ENCODE measurements at places on chromosomes 2 and 18.

- peak; percentile 22 for DNase-seq
Measured at GRCh38 chr2:192126426-192126825, 68.3 kb downstream of the TMEFF2 start.

DNA sequence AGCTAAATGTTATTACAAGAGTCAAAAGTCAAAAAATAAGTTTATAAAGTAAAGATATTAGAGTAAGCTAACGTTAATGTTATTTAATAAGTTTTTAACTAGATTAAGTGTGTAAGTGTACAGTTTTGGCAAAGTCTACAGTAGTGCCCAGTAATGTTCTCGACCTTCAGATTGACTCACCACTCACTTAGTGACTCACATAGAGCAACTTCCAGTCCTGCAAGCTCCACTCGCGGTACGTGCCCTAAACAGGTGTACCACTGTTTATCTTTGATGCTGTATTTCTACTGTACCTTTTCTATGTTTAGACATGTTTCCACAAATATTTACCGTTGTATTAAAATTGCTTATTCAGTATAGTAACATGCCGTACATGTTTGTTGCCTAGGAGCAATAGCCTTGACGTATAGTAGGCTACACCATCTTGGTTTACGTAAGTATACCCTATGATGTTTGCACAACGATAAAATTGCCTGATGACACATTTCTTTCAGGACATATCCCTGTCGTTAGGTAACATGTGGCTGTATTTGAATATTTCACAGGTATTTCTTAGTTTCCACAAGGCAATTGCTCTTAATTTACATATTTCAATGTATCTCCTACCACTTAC is 1641.9 kb upstream of the PIK3C3 start:
- no peak for DNase-seq

- DNase-seq, result peak; percentile 87
Measured at GRCh38 chr18:59996370-59996966, 96.7 kb downstream of the PMAIP1 start.

DNA sequence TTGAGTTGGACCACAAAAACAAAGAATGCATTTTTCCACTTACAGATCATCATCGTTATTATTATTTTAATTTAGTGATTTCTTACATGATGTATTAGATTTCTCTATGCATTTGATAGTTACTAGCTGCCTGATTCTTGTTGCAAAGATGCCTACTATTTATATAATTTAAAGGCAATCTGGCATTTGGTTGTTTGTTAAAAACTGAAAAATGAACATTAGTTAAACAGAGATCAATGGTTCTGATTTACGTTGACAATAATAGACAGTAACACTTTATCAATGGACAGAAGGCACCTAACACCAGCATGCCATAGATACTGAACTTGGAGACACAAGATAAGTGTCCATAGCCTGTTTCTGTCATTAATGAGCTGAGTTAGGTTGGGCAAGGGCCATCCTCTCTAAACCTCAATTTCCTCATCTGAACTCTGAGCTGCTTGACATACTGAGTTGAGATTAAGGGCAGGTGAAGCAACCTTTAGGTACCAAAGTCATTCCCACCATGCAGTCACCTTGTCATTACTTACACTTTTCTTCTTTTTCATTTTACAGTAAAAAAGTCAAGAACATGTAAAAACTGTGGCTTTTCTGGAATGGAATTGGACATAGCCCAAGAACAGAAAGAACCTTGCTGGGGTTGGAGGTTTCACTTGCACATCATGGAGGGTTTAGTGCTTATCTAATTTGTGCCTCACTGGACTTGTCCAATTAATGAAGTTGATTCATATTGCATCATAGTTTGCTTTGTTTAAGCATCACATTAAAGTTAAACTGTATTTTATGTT is 3.1 kb downstream of the CCL20 start:
- DNase-seq, result peak; percentile 47

GRCh38 chr2:192236136-192236535 is 41.4 kb upstream of the TMEFF2 start:
- peak; percentile 50 for DNase-seq
